Stimulated activated naive CD8-positive, alpha-beta T cell treated with anti-CD3 and anti-CD28 coated beads, Interleukin-15, Interleukin-2, amounts not matched to agents 100 U/mL and 50 U/mL, for 24 hours (primary cell): ENCODE measurements at places on chromosomes 7 and 10.

GRCh38 chr10:79153745-79154144 lies 85.0 kb downstream of the ZMIZ1 start:
- DNase-seq: no peak

DNA sequence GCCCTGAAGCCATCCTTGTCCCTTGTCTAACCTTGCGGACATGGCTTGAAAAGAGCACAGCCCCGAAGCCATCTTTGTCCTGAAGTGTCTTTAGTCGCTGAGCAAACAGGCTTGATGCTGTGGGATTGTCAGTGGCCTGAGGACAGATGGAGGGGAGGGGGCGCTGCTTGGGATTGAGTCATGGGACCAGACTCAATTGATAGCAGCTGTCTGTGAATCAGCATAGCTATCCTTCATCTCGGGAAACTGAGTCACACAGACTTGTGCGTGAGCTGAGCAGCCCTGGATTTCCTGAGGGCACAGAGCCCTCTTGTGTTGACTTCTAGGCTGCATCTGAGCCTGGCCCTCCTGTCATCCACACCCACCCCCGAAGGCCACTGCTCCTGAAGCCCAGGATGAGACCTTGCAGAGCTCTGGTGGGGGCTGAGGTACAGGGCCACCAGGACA lies 14.4 kb downstream of the MYO1G start:
- DNase-seq: no peak

DNA sequence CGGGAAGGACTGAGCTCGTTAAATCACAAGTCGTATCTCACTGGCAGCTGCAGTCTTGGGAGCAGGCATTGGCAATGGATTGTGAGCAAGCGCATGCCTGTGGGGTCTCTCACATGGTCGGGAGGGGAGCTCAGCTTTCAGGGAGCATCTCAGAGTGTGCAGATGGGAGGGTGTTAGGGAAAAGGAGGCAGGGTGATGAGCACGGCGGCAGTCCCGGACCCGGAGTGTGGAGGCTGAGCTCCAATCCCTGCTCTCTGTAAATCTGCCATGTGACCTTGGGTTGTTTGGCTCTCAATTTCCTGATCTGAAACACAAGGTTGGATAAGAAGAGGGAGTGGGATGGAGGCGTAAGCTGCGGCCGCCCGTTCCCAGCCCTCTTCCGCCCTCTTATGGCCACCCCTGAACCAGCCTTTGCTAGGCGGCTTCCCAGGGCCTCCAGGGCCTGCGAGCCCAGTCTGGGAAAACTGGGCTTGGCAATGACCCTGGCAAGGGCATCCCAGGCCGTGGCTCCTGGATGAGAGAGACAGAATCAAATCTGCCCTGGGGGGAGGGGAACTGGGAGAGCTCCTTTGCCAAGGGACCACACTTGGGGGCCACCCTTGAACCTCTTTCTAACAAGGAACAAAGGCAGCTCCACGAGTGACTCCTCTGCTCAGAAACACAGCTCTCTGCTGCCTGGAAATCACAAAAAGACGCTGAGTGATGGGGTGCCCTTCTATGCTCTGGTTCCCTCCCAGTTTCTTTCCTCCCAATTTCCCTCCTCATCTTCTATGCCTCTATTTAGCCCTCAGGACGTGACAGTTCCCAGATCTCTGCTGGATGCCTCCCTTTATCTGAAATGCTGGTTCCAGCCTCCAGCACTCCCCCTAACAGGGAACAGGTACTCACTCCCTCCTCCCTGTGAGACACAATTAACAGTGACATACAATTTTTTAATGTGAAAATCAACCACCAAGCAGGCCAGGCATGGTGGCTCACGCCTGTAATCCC lies 41.7 kb upstream of the LOXL4 start:
- peak; percentile 33 for DNase-seq

DNA sequence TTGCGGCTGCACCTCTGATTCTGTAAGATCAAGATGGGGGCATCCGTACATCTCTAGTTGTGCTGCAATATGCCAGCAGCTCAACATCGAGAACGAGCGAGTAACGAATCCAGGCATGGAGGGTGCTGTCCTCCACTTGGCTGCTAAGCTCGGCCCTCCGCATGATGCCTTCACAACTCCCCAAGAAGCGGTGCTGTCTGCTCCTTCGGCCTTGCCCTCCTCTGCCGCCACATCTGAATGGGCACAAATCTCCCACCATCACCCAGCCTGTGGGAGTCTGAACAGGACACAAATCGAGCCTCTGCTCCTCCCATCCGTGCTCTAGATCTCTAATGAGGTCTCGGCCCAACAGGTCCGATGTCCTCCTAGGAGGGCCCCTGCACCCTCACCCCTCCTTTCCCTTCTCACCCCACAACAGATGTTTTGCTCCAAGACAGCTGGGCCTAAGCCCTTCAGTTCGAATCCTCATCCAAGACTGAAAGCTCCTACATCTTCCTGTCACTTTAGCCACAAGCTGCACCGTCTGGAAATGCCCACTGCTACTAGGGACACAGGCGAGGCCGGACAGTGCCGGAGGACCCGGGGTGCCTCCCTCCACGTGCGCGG lies 86.7 kb downstream of the ZNF33B start:
- no peak for DNase-seq

GRCh38 chr7:150924369-150924781 lies 53.7 kb downstream of the KCNH2 start:
- no peak for DNase-seq

- DNase-seq: no peak
Observed at GRCh38 chr10:110944792-110945396, 25.5 kb downstream of the SHOC2 start.

GRCh38 chr7:123682690-123683089 lies 27.0 kb downstream of the LMOD2 start:
- DNase-seq: no peak

GRCh38 chr10:5387169-5387568 lies 17.5 kb downstream of the TUBAL3 start:
- DNase-seq: no peak

GRCh38 chr7:158194365-158194900 lies 393.2 kb downstream of the PTPRN2 start:
- DNase-seq: no peak

- no peak for DNase-seq
Observed at GRCh38 chr7:85078181-85078580, 108.7 kb downstream of the SEMA3D start.

GRCh38 chr10:29962166-29962850 lies 97.1 kb downstream of the JCAD start:
- no peak for DNase-seq

DNA sequence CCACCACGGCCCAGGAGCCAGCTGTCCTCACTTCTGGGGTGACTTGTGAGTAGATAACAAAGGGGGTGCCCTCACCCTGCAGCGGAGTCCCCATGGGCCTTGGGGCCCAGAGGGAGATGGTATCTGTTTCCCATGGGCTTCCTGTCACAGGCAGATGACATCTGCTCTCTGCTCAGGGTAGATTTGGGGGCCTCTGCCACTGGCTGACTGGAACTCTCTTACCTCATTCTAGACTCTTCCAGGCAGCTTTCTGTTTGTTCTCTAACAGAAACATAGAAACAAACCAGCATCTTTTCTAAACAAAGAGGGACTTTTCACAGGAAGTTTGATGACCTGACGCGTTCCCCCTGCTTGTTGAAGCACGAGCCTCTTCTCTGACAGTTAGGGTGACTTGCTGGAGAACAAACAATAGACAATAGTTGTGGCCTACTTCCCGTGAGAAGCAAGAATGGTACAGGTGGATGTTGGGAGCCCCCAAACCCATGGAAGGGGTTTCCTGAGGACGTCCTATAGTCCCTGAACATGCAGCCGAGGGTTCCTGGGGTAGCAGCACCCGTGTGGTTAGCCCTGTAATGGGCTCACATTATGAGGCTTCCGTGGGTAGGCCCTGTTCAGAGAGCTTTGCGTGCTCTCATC lies 61.6 kb downstream of the GRK5 start:
- peak; percentile 48 for DNase-seq

DNA sequence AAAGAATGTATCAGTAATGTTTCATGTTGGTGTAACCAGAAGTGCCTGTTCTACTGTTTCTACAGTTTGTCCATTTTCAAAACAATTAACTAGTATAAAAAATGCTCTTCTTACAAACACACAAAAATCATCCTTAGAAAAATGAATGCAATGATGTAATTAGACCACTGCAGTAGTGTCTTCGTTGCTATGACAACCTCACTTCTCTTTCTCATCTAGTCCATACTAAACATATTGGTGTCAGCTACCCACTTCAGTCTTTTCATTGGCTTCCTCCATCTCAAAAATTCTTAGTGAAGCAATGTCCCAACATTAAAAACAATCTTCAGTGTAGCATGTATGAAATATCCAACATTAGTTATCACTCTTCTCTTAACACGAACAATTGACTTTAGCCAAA lies 1265.8 kb downstream of the REEP3 start:
- DNase-seq: no peak

GRCh38 chr10:106900016-106900652 lies 264.4 kb downstream of the SORCS1 start:
- DNase-seq: no peak

DNA sequence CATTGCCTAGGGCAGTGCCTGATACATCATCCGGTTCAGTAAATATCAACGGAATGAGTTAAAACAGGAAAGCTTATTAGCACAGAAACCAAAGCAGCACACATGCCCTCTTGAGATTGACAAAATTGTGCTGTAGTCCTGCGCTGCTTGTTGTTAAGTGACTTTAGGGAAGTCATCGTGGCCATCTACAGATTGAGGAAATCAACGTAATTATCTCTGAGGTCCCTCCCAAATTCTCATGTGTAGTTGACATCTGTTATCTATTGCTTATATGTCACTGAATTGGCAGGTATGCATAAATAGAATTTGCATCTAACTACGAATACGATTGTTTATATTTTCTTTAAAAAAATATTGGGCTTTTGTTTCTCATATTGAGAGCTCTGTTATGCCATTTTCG lies 3.5 kb upstream of the GNB2 start:
- DNase-seq: no peak

GRCh38 chr10:50556237-50557120 lies 67.3 kb downstream of the SGMS1 start:
- no peak for DNase-seq

DNA sequence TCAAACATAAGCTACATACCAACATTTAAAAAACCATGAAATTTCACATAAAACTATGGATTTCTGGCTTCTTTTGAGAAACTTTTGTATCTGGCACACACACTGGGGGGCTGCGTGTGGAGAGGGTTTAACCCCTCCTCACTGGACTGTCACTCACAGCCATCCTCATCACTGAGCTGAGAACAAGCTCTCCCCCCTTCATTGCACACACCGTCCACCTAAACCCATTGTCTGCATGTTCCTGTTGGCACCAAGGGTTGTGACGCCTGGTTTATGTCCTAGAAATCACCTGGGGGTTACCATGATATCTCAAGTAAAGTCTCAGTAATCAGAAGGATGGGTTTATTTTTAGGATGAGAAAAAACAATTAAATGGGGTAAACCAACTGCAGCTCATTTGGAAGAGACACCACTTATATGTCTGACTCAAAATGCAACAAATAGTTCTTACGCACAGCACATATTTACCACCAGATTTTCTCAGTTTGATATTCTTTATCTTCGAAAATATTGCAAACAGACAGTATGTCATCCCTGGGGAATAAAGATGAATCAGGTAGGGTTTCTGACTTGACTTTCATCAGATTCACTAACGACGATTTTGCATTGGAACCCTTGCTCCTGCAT lies 218.5 kb upstream of the KLF6 start:
- no peak for DNase-seq

GRCh38 chr10:76070916-76071315 lies 639.5 kb downstream of the LRMDA start:
- DNase-seq: no peak

- no peak for DNase-seq
Observed at GRCh38 chr7:125678771-125679170, 749.1 kb upstream of the POT1 start.

GRCh38 chr7:154856733-154857132 lies 146.2 kb downstream of the PAXIP1 start:
- no peak for DNase-seq

DNA sequence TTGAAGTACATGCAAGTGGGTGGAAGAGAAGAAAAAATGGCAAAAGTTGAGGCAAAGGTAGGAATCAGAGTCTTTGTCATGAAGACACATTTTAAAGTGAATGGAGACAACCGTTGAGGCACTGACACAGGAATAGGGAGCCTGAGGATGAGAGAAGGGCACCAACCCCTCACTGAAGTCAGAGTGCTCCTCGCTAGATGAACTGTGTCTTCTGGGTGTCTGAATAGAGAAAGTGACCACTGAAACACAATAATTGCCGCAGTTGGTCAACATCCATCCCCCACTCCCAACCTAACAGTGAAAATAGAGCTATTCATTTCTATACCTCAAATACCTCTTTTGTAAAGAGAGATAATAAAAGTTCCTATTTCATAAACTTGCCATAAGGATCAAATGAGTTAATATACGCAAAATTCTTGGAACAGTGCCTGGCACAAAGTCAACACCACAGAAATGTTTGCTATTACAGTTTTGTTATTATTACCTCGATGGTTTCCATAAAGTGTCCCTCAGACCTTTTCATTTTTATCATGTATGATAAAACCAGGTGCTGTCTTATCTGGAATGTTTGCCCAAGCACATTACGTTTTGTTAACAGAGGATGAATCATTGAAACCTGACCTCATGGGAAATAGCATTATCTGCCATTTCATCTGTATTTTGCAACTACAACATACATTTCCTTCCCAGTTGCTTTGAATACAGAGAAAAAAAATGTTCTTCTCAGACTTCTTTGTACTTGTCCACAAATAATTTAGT lies 61.8 kb upstream of the SP4 start:
- no peak for DNase-seq

DNA sequence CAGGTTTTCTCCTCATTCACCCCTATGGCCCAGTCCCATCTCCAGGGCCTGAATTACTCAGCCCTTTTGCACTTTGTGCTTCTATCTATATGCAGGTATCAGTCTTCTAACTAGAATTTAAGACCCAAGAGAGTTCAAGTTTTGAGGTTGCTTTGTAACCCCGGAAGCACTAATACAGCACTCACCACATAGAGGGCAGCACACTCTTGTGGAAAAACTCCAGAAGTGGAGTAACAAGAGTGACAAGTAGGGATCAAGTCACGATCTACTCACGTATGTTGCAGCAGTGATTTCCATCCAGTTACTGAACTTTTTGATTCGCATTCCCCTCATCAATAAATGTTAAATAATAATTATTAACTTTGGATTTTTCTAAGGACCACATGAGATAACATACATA lies 151.0 kb downstream of the CHCHD3 start:
- DNase-seq: no peak
